ENCODE measurements at places on chromosomes 2 and 18.
A peak's percentile ranks its signal among the peaks of the same experiment; 100 is the strongest.

- DNase-seq: no peak
Observed at GRCh38 chr2:27370816-27371620, 602 bp downstream of the SNX17 start.

DNA sequence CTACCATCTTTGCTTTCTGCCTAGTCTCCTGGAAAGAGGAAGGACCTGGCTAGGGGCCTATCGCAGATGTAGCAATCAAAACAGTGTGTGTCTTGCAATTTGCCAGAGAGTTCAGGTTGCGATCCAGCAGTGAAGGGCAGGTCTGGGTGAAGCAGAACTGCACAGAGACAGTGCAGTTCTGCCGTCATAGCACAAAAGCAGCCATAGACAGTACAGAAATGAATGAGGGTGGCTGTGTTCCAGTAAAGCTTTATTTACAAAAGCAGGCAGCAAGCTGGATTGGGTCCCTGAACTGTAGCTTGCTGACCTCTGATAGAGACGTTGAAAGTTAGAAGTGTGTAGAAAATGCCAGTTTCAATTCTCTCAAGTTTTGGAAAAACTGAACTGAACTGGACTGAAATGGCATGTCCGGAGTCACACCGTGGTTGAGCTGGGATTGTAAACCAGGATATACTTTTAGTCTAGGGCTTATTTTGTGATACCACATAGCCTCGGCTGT, 186.8 kb downstream of the LTBP1 start:
- DNase-seq: no peak

DNA sequence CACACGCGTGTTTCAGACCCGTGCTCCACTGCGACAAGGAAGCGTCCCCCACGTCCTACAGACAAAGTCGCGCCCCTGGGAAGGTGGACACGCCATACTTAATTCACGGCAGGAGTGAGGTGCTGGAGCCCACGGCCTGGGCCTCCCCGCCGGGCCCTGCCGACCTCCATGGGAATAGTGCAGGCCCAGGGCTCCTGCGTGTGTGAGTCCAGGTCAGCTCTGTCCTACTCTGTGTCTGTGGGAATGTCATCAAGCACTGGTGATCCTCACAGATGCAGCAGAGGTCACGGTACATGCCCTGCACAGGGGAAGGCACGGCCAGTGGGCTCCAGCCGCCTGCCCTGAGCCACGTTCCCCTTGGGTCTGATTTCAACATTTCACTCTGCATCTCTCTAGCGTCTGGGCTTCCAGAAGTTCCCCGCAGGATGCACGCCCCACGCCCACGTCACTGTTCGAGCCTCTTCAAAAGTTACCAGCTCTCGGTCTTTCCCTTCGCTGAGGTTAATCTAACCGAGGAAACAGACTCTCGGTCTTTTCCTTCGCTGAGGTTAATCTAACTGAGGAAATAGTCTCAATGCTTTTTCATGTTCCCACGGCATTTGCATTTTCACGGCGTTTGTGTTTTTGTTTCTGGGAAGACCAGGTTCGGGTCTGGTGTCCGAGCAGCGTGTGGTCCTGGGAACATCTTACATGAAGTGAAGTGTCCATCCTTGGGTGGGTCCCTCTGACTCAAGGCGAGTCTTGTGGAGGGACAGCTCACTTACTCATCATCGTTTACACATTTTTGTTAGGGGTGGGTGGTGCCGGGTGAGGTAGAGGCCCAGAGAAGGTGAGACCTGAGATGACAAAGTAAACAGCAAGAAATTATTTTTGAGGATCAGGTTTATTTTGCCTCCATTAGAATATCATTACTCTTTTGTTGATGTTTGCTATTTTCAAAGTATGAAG, 157.3 kb upstream of the ALKAL2 start:
- no peak for DNase-seq

DNA sequence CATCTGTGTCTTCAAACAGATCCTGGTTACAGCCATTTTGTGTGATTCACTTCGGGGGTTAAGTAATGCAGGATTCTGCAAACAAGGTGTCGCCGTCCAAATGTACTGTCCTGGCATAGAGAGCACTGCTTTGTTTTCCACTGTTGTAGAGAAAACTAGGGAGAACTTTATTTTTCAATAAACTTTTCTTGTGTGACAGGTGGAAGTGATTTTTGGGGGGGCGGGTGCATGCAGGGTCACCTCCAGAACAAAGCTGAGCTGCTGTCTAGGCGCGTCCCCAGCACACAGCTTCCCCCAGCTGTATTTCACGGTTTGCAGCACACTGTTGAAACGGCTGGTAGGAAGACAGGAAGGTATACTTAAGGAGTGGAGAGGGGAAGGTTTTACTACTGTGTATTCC, 200.6 kb downstream of the MGAT5 start:
- DNase-seq: no peak

DNA sequence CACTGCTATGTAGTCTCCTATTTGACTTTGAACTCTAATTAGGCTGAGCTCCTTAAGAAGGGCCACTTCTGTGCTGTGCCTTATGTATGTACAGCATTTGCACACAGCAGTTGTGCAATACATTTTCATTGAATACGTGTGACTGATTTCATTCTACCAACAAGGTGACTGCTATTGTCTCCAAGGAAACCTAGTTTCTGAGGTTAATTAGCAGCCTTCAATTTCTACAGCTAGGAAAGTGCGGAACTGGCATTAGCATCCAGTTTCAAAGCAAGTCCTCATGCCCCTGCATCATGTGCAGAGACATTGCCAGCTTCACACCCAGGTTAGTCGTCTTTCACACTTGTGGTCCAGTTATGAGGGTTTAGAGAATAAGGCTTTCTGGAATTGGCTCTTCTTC, 58.6 kb downstream of the NCK2 start:
- no peak for DNase-seq

DNA sequence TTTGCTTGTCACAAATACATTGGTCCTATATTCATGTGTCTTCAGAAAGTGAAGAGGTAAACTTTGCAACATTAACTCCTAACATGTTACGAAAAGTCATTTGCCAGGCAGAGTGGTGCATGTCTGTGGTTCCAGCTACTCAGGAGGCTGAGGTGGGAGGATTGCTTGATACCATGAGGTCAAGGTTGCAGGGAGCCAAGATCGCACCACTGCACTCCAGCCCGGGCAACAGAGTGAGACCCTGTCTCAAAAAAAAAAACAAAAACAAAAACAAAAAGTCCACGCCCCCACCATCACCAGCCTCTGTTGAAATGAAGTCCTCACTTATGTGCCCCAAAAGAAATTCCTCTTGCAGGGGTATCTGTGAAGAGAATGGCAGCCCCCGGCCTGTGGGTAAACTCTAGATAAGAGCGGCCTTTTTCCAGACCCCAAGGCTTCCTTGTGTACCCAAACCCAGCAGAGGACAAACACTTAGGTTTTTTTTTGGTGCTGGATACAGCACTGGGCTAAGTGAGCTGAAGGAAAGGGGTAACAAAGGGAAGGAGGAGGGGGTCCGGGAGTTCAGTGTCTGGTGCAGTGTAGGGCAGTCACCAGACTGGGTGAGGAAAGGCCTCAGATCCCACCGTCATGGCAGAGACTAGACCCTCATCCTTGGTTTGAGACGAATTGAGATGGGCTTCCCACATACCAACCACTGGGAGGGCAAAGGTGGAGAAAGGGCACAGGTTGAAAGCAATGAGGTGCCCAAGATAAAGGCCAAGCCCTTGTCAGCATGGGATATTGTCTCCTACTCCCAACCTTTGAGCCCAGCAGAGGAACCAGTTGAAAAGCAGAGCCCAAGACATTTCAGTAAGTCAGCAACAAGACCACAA, 19.2 kb downstream of the HSPD1 start:
- no peak for DNase-seq

DNA sequence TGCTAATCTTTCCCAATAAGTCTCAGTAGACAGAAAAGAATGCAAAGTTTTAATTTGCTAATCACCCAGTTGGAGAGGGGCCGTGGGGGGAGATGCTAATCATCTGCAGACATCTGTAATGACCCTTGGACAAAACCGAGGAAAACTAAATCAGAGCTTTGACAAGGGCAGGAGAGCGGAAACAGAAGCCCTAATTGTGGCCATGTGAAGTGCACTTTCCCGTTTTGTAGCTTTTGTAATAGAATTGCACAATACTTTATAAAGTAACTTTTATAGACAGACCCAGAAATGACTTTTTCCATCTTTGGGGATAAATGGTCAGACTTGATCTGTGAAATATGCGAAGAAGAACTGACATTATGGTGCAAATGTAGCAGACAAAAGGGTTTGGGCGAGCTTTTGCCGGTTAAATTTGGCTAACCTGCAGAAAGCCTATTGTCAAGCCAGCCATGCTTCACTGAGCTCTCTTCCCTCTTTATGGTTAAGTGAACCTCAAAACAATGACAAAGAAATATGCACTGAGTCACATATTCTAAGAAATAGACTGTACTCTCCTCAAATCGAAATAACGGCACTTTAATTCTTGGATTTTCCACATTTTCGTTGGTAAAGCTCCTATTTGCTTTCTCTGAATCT, 980.1 kb upstream of the POU3F3 start:
- no peak for DNase-seq

GRCh38 chr2:208306291-208306690, 40.2 kb downstream of the PIKFYVE start:
- DNase-seq: no peak

DNA sequence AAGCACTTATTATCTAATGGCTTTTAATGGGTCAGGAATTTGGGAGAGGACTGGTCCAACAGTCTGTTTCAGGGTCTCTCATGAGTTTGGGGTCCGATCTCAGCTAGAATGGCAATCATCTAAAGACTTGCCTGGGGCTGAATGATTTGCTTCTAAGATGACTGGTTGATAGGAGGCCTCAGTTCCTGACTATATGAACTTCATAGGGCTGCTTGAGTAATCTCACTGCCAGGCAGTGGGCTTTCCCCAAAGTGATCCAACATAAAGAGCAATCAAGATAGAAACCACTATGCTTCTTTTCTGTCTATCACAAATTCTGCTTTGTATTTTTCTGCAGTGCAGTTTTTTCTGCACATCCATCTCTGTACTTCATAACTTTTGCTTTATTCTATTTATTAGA, 793.5 kb upstream of the CHAC2 start:
- DNase-seq: no peak

- no peak for DNase-seq
Observed at GRCh38 chr2:54981385-54981784, 68.9 kb downstream of the RTN4 start.

GRCh38 chr2:870426-870825, 80.2 kb upstream of the SNTG2 start:
- no peak for DNase-seq

GRCh38 chr2:230864605-230865306, at the start of gene ITM2C:
ITM2C (plus strand) TSS chr2:230864942; CDS start chr2:230865026, 84 bp downstream.
- peak; percentile 93 for DNase-seq

GRCh38 chr2:238133499-238134392, 4.7 kb upstream of the KLHL30 start:
- DNase-seq: no peak

DNA sequence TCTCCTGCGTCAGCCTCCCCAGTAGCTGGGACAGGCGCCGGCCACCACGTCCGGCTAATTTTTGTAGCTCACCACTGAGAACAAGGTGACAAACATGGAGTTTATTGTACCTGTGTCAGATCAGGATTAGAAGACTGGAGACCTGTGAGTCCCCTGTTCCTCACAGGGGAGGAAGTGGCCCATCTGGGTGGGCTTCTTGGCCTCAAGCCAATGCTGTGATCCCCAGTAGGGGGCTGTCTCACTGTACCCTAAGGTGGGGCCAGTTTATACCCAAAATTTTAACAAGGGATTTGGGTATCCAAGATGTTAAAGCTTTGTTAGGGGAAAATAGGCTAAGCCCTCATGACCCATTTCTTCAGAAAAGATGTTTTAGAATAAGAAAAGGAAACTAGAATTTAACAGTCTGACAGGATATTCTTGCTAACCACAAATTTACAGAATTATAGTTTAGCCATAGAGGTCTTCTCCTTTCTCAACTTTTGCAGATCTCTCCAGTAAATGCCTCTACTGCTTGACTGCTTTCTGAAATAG, 16.3 kb downstream of the PCBP1 start:
- DNase-seq: no peak

GRCh38 chr18:54255141-54255540, 14.2 kb upstream of the POLI start:
- DNase-seq: no peak

- no peak for DNase-seq
Observed at GRCh38 chr2:25338401-25338800, 3.3 kb downstream of the DNMT3A start.

DNA sequence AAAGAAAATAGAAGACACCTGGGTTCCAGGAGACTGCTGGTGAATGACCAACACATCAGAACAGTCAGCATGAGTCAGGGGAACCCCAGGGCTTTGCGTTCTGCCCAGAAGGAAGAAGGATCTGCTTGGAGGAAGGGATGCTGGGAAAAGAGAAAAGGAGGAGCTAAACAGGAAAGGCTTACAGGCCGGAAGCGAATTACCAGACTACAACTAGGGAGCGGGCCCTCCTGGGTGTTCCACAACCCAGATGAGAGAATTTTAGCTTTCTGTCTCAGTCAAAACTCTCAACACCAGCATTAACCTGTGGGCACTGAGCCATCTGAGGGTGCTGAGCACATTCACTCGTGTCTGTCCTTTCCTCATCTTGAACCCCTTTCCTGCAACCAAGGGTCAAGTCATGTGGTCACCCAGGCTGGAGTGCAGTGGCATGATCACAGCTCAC, 19.2 kb downstream of the CDC42EP3 start:
- no peak for DNase-seq

DNA sequence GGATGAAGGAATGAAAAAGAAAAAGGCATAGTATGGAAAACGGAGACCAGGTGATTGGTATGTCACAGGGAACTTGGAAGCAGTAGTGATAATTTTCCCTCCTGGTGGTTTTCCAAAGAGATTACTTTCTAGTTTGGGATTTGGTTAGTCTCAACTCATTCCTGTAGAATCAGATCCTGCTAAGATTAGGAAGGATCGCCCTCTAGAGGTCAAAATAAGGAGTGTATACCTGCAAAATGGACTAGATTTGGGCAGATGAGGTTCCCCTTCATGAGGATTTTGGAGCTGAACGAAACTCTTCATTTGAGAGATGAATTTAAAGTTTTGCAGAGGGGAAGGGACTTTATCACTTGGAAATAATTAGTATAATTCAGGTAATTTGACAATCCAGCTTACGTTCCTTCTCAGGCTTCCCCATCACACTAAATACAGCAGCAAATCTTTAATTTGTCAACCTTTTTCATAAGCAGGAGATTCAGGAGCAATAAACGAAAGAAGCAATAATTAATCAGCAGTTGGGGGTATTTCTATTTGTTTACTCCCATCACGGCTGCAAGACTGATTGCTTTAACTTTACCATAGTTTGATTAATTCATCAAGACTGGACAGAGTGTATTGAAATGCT, 65.2 kb downstream of the CCDC195 start:
- DNase-seq: no peak

GRCh38 chr18:73987247-73987980, 160.2 kb downstream of the FBXO15 start:
- DNase-seq: no peak

DNA sequence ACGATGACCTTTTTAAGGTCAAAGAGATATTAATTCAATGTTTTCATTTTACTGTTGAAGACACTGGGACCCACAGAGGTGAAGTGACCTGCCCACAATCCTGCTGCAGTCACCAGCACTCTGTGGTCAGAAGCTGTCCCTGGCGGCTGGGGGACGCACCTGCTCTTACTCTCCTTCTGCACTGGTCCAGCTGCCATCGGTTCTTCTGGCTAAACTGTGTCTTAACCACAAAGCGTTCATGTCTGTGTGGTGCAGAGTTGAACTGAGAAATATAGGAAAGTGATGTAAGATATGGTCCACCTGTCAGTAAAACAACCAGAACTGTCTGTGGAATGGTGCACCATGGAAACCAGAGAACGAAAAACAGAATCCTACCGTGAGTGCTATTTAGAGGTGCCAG, 44.9 kb upstream of the SMIM21 start:
- DNase-seq: no peak
